Forelimb muscle (tissue), 1 donor: ENCODE measurements at places on chromosomes 1 and 21. TPM values are rescaled to one million over a fixed set of nuclear protein-coding genes. Genes with fewer than 3 reads are reported as not detected.

DNA sequence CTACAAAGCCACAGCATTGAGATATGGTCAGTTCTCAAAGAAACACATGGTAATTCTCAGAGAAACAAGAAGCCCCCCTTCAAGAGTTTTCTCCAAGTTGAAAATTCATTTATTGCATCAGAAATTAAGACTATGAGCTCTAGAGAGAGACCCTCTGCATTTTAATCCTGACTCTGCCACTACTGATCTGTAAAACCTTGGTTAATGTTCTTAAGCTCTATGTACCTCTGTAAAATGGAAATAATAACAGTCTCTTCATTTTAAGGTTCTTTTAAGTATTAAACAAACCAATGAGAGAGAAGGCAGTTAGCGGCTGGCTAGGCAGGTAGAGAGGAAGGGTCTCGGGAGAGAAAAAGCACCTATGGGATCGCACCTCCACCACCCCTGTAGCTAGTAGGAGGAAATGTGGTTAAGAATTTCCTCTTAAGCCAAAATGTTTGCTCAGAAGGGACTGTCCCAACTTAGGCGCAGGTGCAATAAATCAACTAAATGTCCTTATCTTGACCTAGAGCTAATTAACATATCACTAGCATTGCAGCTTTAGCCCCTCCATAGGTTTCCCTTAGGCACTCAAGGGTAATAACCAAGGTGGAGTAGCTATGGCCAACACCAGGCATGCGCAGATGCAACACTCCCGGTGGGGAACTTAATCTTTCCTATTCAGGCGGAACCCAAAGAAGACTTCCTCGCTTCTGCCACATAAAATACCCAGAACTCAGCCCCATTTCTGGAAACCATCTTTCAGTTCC lies 1685.4 kb downstream of the MRPL39 start:
- no peak for DNase-seq

GRCh38 chr1:31727849-31728248 lies 24.0 kb upstream of the COL16A1 start:
- no peak for DNase-seq

DNA sequence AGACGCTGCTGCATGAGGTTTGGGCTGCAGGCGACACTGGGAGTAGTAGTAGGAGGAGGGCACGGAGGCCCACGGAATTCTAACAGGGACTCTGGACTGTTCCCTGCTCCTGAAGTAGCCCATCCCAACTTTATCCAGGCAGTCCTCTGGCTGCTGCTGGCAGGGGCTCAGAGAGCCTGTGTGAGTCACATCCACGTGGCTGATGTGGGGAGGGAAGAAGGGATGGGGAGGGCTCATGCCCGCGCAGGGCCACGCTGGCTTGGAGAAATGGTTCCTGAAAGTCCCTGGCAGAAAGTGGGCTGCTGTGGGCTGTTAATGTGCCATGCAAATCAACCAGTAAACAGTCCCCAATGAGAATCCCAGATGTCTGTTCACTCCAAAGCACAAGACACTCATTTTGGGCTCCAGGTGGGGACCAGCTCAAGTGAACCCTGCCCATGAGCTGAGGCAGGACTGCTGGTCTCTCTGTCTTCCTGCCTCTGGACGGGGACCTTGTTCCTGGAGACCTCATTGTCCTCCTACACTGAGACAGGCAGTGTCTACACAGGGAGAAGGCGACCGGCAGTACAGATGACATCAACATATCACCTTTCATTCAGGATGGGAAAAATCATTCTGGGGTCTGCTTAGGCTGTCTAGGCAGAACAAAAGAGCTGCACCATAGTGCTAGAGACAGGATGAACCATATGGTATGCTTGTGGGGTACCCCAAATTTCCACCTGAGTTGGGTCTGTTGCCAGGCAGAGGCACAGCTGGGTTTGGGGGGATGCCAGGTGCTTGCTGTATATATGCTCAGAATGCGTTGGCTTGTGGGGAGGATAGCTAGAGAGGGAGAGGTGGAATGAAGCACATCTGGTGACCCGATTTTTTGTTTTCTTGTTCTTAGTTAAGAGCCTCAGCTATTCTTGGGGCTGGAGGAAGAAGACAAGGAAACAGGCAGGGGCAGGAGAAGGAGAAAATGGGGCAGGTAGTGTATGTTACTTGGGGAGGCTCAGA lies 57.9 kb upstream of the FMOD start:
- no peak for DNase-seq

GRCh38 chr21:41393876-41394465 lies 32.1 kb upstream of the MX1 start:
- DNase-seq, result no peak

DNA sequence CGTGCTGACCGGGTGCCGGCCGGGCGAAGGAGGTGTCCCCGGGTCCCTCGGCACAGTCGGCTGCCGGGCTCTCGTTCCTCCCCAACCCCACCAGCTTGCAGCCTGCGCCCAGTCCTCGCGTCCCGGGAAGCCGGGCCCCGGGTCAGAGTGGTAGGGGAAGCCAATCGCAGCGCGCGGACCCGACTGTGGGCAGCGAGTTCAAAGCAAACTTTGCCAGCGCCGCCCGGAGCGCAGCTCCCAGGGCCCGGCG lies 328 bp downstream of the MYCL start:
- no peak for DNase-seq

- no peak for DNase-seq
These were observed 2.7 kb downstream of the RORC start for GRCh38 chr1:151828921-151829320.

DNA sequence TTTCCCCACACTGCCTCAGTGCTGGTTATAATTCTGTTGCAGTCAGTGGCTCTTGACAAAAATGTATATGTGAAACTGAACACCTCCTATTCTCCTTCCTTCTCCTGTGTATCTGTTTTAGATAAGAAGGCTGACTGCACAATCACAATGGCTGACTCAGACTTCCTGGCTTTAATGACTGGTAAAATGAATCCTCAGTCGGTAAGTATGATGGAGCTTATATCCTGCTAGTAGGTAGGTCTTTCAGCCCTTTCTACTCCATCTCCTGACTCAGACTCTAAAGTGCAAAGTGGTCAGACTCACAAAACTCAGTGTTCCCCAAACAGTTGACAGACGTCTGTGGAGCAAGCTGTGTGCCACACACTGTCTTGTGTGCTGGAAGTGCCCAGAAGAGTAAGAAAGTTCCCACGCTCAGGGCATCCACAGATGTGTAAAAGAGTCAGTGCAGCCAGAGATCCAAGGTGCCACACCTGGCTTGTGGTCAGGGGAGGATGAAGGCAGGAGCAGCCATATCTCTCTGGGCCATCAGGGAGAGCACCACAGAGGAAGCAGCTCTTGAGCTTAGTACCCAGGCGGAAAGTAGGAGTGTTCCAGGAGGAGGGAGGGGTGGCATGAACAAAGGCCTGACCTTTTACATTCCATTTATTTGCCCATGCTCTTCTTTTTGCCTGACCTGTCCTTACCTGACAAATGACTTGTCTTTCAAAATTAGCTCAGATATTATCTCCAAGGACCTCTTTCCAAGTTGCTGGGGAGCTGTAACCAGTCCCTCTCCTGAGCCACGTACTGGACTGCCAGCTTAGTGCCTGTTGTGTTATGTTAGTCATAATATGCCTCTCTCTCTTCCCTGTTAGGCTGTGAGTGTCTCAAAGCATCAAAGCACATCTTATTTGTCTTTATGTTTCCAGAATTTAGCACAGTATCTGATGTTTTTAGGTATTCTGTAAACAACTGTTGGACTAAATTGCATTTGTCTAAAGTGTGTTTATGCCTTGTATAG lies 14.0 kb upstream of the PODN start:
- DNase-seq, result no peak

- DNase-seq, result no peak
These were observed 93.3 kb downstream of the PDE9A start for GRCh38 chr21:42746593-42747275.

DNA sequence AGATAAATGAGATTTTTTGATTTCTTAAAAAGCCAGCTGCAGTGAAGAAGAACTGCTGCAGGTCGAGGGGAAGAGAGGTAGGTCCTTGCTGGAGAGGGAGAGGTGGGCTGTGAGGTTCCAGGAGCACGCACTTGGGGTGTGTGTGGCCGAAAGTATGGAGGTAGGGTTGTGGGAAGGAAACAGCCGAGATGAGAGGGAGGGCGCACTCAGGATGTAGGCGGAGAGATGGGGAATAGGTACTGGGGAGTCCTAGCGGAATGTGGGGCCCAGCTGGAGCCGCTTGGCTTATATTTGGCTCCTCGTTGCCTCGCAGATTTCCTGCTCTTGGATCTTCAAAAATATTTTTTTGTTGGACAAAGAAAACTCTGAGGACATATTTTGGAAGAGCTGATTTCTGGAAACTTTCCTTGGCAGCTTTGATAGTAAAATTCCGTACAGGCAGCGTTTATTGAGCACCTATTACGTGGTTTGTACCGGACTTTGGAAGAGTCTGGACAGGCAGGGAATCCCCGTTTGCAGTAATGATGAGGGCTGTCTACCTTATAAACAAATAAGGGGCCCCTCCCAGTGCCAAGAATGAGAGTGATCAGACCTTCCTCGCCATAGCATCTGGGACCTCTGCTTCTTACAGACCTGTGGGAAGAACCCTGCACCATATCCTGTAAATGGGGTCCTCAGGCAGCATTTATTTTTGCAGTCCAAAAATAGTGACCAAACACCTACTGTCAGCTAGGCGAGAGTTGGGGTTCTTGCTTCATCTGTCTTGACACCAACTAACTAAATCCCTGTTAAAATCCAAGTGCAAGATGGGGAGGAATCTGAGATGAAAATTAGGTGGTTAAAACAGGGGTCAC lies 1.5 kb downstream of the LRRC8D start:
- DNase-seq, result no peak

DNA sequence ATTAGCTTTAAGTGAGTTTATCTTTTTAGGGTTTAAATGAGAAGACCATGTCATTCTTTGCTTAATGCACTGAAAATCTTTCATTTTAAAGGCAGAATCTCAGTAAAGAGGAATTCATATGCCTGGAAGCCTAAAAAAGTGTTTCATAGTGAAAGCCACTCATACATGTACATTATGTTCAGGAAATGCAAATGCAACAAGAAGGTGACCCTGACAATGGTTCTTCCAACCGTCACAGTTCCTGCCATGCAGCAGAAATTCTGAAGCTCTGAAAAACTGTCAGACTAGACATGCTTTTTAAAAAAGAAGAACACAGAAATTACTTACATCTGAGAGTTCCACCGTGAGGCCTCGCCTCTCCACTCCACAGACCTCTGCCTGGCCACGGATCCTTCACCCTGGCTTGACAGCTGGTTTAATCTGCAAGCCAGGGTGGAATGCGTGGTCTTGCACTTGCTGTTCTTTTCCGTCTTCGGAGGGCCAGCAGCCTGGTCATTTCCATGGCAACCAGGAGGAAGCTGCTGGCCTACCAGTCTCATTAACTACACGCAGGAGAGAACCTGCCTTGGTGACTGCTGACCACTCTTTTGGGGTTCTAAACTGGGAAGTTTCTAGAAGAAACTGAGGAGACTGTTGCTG lies 41.8 kb upstream of the PAXBP1 start:
- no peak for DNase-seq

- DNase-seq, result no peak
These were observed 217.4 kb upstream of the KCNK2 start for GRCh38 chr1:214864896-214865688.

DNA sequence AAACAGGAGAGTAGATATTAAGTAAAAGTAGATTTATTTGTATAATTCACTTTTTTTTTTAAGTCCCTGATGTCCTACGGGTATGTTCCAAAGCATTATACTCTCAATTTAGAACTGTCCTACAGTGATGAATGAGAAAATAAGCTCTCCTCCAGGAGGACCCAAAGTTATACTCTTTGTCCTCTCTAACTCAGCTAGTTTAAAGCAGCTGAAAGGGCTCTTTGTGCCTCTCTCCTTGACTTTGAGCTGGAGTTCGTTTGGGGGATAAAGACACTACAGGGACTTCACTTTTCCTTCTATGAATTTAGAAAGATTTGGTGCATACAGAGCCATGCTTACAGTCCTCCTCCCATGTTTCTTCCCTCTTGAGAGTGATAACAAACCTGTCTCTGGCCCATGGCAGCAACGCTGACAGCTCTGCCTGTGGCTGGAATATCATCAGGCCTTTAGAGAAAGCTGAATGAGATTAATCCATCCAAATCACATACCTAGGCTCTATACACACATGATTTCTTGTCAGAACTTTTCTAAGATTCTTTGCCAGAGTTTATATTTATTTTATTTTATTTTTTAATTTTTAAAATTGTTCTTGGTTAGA lies 134.3 kb downstream of the PIK3R3 start:
- no peak for DNase-seq

GRCh38 chr21:25509862-25510261 lies 97.4 kb downstream of the MRPL39 start:
- no peak for DNase-seq

DNA sequence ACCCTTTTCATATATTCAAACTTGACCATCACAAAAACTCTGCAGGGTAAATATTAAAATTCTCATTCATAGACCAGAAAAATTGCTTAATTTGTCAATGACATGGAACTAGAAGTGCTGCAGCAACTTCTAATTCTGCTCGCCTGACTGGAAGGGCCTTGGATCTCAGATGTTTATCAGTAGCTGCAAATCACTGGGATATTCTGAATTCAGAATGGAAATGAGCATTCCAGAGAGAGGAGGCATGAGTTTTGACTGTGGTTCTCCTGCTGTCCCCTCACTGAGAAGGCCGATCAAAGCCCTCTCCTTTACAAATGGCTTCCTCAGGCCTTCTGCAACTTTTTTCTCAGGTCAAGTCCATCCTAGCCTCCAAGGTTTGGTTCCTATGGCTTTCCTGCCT lies 171.3 kb upstream of the FAM78B start:
- DNase-seq, result no peak

DNA sequence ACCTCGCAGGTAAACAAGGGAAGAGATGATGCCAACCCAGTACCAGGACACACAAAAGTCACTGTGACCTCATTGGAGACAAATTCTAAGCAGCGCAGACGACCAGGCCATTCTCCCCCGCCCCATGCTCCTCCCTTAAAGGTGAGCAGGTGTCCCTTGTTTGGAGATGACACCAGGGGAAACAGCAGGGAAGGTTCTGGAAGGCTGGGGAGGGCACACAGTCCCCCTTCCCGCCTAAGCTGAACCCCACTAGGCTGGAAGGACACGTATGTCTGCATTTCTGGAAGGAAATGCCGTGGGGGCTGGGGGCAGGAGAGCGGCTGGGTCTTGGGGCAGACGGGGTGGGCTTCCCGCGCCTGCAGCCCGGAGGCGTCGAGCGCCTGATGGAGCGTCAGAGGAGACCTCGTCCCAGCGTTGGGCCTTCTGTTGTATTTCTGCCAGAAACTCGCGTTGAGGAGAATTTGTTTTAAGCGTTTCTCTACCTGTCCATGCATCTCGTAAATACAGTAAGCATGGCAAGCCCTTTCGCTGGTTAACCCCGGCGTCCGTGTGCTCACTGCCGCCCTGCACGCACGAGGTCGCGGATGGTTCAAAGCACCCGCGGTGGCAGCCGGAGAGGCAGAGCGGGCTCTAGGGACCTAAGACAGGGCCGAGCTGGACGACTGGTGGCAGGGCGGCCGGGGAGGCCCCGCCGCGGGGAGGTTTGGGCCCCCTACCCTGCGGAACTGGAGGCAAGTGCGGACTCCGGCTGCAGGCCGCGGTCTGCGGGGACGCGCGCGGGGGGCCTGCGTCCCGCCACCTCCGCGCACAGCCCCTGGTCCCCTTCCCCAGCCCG lies 1.2 kb upstream of the LHX4 start:
- DNase-seq, result no peak

The UROD gene
- polyA plus RNA-seq, result 76.9 TPM

The RPS8 gene
- polyA plus RNA-seq, result 3,224 TPM

The TGFB2 gene
- polyA plus RNA-seq, result 66.7 TPM

The MPZ gene
- polyA plus RNA-seq, result 12.5 TPM
